ENCODE measurements at places on chromosomes 7 and 10.

DNA sequence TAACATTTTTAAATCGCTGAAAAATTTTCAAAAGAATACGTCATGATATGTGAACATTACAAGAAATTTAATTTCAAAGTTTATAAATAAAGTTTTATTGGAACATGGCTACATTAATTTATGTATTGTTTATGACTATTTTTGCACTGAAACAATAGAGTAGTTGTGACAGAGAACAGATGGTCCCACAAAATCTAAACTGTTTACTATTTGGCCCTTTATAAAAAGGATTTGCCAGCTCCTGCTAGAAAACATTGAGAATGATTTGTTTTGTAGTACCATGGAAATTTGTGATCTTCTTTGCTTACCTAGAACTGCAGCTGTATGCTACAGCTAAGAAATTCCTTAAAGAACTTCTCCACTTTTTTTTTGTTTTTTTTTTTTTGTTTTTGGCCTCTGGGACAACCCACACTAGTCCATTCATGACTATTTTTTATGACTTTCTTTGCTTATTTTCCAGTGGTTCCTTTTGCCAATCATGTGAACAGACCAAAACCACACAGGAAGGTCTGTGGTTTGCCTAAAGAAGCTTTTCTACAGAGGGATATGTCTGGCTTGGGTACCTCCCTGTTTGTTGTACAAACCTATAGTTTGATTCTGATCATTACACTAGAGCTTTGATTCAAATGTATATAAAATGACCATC, 55.7 kb downstream of the ST7 start:
- no peak for DNase-seq

GRCh38 chr10:94852438-94852837, 86.0 kb upstream of the CYP2C9 start:
- DNase-seq = no peak

DNA sequence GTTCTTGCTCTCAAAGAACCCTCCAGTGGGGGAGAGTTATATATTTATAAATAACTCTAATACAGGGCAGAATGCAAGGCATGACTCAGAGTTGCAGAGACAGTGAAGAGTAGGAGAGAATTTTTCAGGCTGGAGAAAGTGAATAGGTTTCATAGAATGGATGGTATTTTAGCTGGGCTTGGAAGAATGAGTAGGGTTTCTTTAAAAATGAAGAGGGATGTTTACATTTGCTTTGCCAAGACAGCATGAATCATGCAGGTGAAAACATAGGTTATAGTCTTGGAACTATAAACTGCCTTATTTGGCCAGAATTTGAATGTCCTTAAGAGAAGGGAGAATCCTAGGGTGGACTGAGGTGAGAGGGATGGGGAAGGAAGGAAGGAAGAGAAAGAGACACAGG, 124.8 kb downstream of the CPED1 start:
- no peak for DNase-seq

DNA sequence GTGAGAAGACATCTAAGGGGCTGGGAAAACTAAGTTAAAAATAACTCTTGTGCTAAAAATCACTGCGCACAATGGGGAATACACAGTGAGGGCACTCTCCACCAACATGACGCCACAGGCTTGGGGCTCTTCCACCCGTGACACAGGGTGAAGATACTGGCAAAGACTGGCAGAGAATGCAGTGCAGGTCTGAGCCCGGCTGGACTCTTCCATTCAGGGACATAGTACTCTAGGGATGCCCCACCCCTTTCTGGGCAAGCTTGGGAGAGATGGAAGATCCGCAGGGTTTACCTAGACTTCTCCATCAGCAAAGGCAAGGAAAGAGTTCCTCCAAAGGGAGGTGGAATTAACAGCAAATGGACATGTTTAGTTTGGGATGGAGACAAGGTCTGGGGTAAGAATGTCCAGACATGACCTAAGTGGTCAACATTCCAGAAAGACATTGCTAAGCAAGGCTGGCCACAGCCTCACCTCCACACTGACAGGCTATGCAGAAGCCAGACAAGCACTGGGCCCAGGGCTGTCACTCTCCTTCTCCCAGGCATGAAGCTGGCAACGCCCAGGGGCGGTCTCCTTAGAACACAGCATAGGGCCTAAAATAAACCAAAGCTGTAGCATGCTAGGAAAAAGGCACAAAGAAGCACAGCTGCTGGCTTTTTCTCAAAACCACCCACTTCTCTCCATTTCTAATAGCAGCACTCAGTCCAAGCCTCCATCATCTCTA, 28.1 kb downstream of the XPNPEP1 start:
- no peak for DNase-seq

- no peak for DNase-seq
Observed at GRCh38 chr7:43313628-43314378, 201.4 kb downstream of the HECW1 start.

DNA sequence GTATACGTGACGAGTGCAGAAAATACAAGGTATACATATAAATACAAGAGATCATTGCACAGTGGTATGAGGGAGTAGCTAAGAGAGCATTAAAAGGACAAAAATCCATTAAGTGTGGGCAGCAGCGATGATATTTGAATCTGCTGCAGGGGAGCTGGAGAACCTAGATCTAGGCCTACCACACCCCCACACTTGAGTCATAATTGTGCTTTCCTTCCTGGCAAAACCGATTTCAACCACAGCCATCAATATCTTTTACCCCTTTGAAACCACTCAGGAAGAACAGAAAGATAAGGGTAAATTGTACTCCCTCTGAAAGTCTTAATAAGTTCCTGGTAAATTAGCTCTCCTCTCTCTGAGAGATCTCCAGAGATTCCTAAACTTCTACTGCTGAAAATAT, 345.0 kb downstream of the SORCS1 start:
- DNase-seq = no peak

GRCh38 chr10:80100861-80101695, 22.6 kb downstream of the TMEM254 start:
- no peak for DNase-seq

DNA sequence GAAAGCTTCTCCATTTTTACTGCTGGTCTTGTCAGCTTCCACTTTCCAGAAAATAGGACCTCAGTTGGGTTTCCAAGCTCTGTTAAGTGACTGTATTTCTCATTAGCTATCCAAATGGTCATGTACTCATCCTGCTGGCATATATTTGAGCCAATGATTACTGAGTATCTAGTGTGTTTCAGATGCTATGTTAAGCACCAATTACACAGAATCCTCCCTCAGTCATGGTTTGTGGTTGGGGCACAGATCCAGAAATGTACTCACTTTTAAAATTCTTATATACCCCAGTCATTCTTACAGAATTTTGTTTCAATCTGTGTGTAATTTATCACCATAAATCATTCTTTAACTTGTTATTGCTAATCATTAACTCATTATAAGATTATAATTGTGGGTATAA, 362.3 kb upstream of the MTPN start:
- no peak for DNase-seq

- no peak for DNase-seq
Observed at GRCh38 chr7:57482-58255, 134.7 kb upstream of the FAM20C start.

DNA sequence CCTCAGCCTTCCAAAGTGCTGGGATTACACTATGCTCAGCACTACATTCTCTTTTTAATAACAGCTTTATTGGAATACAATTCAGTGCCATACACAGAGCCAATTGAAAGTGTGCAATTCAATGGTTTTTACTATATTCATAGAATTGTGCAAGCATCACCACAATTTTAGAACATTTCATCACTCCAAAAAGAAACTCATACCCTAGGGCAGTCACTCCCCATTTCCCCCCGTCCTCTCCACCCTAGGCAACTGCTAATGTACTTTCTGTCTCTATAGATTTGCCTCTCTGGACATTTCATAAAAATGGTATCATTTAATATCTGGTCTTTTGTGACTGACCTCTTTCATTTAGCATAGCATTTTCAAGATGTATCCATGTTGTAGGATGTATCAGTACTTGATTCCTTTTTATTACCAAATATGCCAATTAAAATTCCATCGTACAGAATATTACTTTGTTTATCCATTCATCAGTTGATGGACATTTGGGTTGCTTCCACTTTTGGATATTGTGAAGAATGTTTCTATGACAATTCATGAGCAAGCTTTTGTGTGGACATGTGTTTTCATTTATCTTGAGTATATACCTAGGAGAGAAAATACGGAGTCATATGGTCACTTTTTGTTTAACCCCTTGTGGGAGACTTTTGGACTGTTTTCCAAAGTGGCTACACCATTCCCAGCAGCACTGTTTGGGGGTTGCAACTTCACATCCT, 6.3 kb upstream of the XPNPEP1 start:
- no peak for DNase-seq

GRCh38 chr10:15348579-15348978, 22.5 kb downstream of the FAM171A1 start:
- DNase-seq = no peak

- DNase-seq = no peak
Observed at GRCh38 chr7:71191771-71192170, 59.8 kb downstream of the GALNT17 start.

GRCh38 chr7:116792813-116793212, 69.6 kb upstream of the CAPZA2 start:
- no peak for DNase-seq

GRCh38 chr10:4103603-4104002, 318.6 kb upstream of the KLF6 start:
- no peak for DNase-seq

DNA sequence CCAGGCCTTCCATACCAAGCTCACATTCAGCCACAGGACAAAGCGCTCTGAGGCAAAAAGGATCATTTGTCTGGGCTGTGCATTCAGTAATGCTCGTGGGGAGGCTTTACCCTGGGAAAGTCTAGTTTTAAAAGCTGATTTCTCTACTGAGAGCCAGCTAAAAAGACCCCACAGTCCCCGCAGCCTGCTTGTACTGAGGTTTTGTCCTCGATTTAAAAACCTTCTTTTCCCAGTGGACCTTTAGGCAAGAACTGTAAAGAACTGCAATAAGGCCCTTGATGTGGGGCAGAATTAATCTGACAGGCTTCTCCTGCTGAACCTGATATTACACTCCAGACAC, 180.3 kb downstream of the USP6NL start:
- no peak for DNase-seq

DNA sequence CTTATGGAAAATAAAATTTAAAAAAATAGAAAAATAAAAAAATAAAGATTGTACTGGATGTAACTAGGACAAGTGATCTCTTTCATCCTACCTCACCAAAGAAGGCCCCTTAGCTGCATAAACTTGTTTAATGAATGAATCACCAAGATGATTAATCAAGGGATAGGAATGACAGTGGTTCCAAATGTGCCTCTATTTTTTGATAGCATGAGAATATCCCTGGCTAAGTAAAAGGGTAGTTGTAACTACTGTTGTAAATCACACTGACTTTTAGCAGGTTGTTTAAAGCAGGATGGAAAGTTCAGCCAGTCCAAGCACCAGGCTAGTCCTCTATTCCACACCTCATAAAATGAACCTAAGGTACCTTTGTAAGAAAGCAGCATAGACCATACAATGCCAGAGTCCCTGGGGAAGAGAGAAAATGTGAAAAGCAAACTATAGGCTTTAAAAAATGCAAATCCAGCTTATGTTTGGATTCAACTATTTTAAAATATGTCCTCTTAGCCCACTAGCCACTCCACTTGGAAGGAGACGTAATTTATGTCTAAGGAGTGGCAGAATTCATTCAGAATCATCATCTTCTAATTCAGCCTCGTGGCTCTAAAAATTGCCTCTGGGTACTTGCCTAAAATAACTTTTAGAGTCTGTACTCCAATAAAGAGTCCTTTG, 126.8 kb downstream of the SKIDA1 start:
- no peak for DNase-seq

DNA sequence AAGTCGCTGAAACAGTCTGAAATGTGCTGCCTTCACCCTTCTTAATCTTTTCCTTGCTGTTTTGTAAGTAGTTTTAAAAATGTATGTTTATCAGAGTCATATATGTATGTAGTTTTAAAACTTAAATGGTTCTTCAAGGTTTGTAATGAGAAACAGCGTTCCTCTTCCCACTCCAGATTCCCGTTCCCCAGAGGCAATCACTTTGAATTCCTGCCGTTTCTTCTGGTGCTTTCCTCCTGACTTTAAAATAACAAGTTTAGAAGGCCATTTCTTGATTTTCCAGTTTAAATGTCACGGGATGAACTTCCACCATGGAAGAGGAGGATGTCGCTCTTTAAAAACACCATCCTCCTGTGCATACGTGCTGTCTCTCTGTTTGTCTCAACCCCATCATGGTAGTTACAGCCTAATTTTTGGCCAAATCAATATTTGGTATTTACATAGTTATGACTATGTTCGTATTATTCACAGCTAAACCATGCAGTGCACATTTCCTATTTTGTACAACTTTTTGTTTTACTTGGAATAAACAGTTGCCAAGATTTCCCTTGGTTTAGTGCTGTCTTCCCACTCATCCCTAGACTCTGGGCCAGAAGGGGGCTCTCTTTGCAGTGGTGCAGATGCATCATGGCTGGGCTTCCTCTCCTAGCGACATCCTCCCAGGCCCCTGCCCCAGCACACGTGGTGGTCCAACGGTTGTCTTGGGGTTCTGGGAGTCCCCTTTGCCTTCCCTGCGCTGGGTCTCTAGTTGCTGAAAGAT, 151.4 kb downstream of the PTPN20 start:
- no peak for DNase-seq

- no peak for DNase-seq
Observed at GRCh38 chr10:29692121-29692539, 57.4 kb upstream of the SVIL start.

DNA sequence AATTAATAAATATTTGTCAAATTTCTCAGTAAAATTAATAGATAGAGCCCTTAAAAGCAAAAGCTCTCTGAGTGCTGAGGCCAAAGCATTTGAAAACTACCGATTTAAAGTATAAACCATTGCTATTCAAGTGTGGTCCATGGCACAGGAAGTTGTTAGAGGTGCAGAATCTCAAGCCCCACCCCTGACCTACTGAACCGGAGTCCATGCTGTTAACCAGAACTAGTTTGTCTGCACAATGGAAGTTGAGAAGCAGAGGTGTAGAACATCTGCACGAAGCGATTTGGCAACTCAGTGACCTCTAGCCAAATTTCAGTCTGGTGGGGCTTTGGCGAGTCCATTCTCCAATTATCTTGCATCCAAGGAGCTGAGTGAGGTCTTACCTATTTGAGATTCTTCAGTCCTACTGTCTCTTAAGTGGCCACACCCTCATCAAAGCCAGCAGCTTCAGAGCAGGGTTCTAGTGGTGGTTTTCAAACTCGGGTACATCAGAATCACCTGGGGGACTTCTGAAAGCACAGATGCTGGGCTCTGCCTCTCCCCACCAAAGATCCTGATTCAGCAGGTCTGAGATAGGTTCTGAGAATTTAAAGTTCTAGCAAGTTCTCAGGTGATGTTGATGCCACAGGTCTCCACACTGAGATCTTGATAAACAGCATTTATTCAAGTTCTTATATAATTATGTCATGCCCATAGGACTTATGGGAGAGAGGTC, 96.8 kb upstream of the SAMD8 start:
- no peak for DNase-seq

GRCh38 chr7:77691892-77692491, 4.3 kb upstream of the RSBN1L start:
- no peak for DNase-seq

All from stimulated activated CD8-positive, alpha-beta memory T cell treated with anti-CD3 and anti-CD28 coated beads, Interleukin-2, amount 100 ng/mL, for 1 hour (primary cell).